ENCODE measurements at places on chromosomes 16 and 17.

- no peak for DNase-seq
Observed at GRCh38 chr17:37211136-37211535, 164.6 kb upstream of the C17orf78 start.

DNA sequence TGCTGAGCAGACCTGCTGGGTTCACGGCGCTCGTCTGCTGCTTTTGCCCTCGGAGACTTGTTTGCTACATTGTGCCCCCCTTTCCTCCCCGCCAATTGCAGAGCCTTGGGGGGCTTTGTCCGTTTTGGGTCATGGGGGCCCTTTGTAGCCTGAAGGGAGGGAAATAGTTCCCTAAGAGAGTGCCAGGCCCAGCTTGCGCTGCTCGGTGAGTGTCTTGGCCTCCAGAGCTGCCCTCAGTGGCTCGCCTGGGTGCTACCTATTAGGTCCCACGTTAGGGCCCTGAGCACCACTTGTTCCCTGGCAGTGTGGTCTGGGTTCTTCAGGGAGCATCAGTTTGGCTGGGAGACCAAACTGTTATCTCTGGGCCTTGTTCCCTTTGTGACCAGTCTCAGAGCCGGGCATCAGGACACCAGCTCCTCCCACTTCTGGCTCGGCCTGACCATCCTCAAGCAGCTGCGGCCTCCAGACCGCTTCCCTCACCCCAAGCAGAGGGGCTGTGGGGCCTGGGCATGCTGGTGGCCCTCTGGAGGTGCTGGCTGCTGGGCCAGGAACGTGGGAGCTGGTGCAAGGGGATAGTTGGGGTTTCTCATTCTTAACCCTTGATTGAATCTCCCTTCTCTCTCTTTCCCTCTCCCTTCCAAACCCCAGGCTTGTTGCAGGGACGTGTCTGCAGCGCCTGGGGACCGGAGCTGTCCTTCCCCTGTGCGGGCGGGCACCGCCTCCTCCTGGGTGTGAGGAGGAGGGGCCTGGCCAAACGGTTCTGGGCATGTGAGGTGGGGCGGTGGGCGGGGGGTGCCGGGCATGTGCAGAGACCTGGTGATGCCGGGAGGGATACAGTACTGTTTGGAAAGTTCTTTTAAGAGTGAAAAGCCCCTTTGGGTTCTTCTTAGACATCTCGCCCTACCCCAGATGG is 16.0 kb upstream of the ITGB4 start:
- DNase-seq, result no peak

- no peak for DNase-seq
Observed at GRCh38 chr16:27703545-27703944, 153.6 kb downstream of the KATNIP start.

DNA sequence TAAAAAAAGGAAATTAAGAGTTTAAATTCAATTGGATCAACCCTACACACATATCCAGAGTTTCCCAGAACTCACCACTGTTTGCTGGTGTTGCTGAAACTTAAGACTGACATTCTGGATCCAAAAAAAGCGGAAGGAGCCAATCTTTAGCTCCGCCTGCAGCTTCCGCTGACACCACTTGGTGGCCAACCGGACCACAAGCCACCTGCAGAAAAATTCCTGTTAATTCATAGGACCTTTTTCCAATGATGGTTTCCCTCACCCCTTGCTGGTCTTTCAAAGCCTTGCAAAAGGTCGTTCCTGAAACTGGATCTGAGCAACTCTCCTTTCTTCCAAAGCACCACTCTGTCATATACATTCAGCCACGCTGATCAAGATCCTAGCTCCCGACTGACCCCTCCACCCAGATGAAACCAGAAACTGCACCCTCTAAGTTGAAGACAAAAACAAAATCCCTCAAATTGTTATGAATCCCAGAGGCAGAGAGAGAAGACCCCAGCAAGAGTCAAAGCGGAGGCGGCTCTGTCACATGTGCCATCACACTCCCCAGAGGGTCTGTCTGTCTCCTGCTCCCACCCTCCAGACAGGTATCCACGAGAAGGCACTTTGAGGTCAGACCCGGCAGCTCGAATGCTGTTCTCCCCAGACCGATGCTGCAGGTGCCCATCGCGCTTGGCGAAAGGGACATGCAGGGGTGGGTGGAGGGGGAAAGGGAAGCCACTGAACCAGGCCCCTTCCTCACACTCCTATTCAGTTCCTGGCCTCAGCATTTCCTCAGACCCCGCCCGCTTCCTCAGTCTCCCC is 773 bp downstream of the BLTP2 start:
- peak; percentile 42 for DNase-seq

DNA sequence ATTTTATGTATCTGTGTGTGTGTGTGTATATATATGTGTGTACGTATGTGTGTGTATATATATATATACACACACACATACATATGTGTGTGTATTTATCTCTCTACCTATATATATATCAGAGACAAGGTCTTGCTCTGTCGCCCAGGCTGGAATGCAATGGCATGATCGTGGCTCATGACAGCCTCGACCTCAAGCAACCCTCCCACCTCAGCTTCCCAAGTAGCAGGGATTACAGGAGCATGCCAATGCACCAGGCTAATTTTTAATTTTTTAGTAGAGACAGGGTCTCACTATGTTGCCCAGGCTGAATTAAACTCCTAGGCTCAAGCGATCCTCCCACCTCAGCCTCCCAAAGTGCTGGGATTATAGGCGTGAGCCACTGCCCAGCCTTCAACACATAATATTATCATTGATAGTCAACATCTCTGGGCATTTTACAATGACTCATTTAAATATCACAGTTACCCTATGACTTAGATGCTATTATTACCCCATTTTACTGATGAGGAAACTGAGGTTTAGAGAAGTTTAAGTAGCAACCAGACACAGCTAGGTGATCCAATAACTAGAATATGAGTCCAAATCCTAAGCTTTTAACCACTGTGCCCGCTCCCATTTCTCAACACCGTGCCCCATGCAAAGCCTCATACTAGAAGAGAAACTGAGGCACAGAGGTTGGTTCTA is 24.3 kb downstream of the G6PC3 start:
- DNase-seq, result no peak

GRCh38 chr16:48608452-48608851 is 1.5 kb downstream of the N4BP1 start:
- no peak for DNase-seq

GRCh38 chr17:36731811-36732210 is 130.4 kb downstream of the MRM1 start:
- no peak for DNase-seq

GRCh38 chr16:11149011-11149616 is 106.9 kb downstream of the SOCS1 start:
- no peak for DNase-seq

- DNase-seq, result peak; percentile 14
Observed at GRCh38 chr16:10314811-10315210, 71.0 kb upstream of the ATF7IP2 start.

DNA sequence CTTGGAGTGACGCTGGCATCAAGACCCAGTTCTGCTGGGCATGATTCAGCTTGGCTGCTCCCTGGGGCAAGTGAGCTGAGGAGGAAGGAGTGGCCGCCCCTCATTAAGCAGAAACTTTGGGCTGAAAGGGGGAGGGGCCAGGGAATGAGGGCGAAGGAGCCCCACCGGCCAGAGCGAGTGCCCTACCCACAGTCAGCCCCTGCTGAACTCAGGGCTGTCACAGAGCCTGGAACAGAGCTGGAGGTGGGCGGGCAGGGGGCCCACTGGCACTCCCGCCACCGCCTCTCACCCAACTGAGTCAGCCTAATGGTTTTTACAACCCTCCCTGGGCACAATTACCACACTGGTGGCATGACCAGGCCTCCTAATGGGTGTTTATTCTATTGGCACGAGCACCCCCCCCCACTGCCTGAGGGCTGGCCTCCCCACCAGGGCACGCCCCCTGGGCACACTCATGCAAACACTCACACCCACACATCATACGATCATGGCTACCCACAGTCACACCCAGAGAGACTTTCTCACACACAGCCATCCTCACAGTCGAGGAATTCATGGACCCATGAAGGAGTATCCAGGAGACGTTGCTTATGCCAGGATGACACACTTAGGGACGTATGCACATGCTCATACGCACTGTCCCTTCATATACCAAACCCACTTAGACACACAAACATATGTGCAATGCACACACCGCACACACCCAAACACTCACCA is 19.2 kb downstream of the UNC119 start:
- DNase-seq, result peak; percentile 46

- DNase-seq, result no peak
Observed at GRCh38 chr16:54720259-54720658, 210.4 kb upstream of the IRX5 start.

DNA sequence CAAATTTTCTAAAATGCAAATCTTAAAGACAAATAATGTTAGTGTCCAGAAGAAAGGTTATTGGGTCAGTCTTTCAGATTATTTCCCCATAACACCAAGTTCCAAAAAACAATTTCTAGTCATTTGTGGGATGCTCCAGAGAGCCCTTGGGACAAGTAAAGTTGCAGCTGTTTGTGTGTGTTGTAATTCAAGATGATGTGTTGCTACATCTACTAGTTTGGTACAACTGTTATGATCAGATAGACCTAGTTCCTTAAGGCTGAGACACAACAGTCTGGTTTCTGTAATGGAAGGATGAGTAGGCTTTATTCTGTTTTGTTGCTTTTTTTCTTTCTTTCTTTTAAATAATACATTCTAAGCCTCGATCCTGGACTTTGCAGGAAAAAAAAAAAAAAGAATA is 41.9 kb downstream of the PIGL start:
- no peak for DNase-seq

- DNase-seq, result no peak
Observed at GRCh38 chr17:42617956-42618431, 8.5 kb downstream of the TUBG1 start.

Data from H4 (cell line).